ENCODE measurements at places on chromosomes 3 and 15.

GRCh38 chr15:55250392-55250791 is 39.2 kb downstream of the RAB27A start:
- no peak for DNase-seq

DNA sequence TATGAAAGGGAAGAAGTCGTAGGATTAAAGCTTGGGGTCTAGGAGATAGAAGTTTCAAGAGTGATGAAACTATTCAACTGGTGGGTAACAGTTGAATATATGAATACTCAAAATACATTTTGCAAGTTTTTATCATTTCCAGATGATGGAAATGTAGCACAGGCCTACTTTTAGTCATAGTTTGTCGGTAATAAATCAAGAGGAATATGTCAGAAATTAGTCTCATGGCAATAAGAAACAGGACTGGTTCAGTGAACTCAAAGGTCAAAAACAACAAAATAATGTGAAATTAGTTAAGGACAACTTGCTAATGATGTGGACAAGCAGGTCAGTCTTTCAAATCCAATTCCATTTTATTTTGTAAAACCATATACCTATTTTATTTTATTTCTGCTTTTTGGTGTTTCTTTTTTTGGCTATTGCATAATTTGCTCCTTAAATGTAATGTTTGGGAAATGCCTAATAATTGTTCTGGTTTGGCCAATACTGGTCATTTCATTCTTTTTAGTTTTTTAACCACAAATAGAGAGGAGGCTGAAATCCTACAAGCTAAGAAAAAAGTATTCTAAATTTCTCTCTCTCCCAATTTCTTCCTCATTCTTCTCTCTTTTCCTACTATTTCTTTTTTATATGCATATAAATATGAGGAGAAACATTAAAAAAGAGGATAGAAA is 195.2 kb upstream of the ARHGEF26 start:
- DNase-seq = no peak

DNA sequence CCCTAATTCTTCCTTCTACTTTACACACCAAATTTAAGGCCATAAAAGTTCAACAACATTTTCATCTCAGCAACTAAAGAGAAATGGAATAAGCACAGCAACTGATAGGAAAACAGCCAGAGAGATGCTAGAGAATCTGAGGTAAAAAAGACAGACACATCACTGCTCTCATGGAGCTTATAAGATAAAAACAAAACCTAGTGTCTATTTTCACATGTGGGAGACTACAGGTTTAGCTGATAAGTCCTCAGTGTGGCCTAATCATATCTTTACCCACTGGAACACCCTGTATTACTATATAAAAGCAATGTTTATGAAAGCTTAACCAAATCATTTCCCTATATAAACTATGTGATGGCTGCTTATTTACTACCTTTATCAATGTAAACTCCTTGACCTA is 33.0 kb downstream of the KPNA4 start:
- DNase-seq = no peak

DNA sequence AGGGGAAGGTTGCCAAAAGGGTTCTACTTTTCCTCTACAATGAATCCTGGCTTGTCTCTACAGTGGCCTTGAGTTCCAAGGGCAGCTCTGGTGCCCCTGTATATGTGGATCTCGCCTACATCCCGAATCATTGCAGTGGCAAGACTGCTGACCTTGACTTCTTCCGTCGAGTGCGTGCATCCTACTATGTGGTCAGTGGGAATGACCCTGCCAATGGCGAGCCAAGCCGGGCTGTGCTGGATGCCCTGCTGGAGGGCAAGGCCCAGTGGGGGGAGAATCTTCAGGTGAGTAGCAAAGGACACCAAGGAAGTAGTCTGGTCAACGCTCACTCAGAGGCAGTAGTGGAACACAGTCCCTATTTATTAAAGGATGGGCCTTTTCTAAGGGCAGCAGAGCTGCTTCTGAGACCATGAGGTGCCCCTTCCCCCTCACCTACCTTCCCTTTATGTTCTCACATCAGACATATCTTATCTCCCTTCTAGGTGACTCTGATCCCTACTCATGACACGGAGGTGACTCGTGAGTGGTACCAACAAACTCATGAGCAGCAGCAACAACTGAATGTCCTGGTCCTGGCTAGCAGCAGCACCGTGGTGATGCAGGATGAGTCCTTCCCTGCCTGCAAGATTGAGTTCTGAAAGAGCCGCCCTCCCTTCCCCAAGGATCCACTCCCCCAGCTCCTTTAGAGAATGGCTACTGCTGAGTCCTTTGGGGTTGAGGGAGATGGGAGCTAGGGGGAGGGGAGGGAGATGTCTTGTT is 12.4 kb downstream of the MAP1A start:
- no peak for DNase-seq

GRCh38 chr3:11924518-11924917 is 77.8 kb upstream of the TAMM41 start:
- no peak for DNase-seq

GRCh38 chr15:99452728-99453636 is 112.8 kb upstream of the MEF2A start:
- DNase-seq = no peak
